ENCODE measurements at places on chromosomes 4 and X. TPM values are rescaled to one million over a fixed set of nuclear protein-coding genes. Genes with fewer than 3 reads are reported as not detected.

DNA sequence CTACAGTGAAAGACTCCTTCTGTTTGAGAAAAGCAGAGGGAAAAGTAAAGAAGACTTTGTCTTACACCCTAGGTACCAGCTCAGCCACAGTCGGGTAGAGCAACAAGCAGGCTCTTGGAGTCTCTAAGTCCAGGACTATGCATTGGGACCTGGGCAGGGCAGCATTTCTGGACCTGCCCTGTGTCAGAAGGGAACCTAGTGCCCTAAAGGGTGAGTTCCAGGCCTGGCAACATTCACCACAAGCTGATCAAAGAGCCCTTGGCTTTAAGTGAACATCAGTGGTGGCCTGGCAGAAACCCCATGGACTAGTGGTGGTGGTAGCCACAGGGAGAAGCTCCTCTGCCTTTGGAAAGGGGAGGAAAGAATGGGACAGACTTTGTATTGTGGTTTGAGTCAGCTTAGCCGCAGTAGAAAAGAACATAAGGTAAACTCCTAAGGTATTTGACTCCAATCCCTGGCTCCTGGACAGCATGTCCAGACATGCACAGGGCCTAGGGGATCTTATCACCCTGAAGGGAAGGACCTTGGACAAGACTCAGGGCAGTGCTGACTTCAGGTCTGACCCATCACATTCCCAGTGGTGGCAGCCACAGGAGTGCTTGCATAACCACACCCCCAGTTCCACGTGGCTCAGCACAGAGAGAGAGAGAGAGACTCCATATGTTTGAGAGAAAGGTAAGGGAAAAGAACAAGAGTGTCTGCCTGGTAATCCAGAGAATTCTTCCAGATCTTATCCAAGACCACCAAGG is 32.6 kb downstream of the CCDC158 start:
- H3K27ac ChIP-seq = no peak overlapping the region
- no peak overlapping the region for H3K4me3 ChIP-seq
- H3K27me3 ChIP-seq = no peaks in the 10 kb centered on the region
- H3K36me3 ChIP-seq = no peaks in the 10 kb centered on the region

GRCh38 chr4:168028568-168028967 is 63.8 kb upstream of the ANXA10 start:
- no peaks in the 10 kb centered on the region for H3K27me3 ChIP-seq
- no peaks in the 10 kb centered on the region for H3K4me1 ChIP-seq
- no peak for DNase-seq
- H3K27ac ChIP-seq = no peak overlapping the region

- no peak overlapping the region for H3K27ac ChIP-seq
- H3K27me3 ChIP-seq = no peaks in the 10 kb centered on the region
- no peaks in the 10 kb centered on the region for H3K4me1 ChIP-seq
- no peak for DNase-seq
- H3K4me3 ChIP-seq = no peak overlapping the region
- no peaks in the 10 kb centered on the region for H3K36me3 ChIP-seq
Observed at GRCh38 chrX:9578083-9578779, 113.4 kb downstream of the TBL1X start.

TRIM75 gene
- not detected for total RNA-seq

SLITRK4 gene
- 6.9 TPM for total RNA-seq
